Muscle of leg (tissue), 16 donors: ENCODE measurements at places on chromosomes 7 and 10.
A peak's percentile ranks its signal among the peaks of the same experiment; 100 is the strongest.

GRCh38 chr10:34107626-34108516 lies 707.2 kb downstream of the PARD3 start:
- DNase-seq, result no peak

DNA sequence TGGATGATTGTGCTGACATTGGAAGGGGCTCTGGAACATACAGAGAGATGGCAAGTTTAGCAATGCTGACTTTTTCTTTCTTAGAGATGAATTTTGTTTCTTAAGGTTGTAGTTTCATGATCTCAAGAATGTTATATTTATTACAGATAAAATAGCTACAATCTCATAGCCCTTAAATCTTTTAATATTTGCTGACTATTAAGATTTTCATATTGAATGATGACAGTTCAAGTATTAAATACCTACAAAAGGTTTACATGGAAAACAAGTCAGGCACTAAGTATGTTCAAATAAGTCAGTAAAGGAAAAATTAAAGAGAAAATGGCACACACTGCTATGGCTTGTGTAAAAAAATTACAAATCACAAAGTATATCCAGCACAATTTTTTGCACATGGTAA lies 252.1 kb upstream of the SLC26A5 start:
- DNase-seq, result no peak

DNA sequence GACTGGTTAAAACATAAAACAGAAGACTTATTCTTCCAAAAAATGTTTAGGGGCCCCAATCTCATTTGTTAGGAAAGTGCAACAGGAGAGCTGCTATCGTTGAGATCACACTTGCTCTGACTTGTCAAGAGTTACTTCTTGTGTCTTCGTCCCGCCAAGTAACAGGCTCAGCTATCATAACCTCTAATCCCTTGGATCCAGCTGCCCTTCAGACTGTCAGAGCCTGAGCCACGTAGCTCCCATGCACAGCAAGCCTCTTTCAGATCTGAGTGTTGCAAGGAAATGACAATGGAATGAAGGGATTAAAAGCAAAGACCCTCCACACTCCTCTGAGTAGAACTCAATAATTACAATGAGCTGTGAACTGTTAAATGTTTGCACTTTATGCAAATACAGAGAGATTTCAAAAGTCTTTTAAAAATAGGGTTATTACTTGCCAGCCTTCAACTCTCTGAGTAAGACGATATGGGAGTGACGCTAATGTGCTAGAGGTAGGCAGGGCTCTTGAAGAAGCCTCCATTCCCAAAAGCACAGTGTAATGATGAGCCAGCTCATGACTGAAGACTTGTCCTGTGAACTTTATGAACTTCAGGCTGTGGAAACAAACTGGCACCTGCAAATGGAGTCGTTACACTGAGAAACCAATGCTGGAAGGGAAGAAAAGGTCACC lies 28.4 kb upstream of the CDK13 start:
- DNase-seq, result peak; percentile 73

- DNase-seq, result no peak
Measured at GRCh38 chr10:33046792-33047191, 88.8 kb upstream of the ITGB1 start.

GRCh38 chr7:122520971-122521555 lies 177.9 kb downstream of the RNF133 start:
- no peak for DNase-seq
